ENCODE measurements at places on chromosomes 1 and 21.

GRCh38 chr1:156203331-156203730 is 9.4 kb downstream of the SLC25A44 start:
- DNase-seq: no peak

DNA sequence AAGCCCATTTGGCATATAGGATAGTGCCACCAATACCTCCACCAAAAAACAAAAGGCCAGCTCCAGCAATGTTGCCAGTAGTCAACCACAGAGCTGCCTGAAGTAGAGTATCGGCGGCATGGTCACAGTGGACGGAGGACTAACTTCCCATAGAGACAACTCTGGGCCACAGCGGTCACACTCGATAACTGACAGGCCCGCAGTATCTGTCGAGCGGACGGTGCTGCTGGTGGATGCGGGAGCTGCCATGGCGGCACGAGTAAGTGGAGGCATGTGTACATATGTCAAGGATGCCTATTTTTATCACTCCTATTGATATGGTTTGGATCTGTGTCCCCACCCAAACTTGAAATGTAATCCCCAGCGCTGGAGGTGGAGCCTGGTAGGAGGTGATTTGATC is 4.1 kb downstream of the KRTAP12-1 start:
- no peak for DNase-seq

DNA sequence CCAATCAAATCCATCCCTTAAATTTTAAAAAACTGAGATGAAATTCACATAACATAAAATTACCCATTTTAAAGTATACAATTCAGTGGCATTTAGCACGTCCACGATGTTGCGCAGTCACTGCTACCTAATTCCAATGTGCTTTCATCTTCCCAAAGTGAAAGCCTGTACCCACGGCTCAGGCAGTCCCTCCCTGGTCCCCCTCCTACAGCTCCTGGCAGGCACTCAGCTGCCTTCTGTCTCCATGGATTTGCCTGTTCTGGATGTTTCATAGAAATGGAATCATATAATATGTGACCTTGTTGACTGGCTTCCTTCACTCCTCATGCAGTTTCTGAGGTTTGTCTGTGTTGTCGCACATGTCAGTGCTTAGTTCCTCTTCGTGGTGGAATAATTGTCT is 386.3 kb downstream of the CAMTA1 start:
- no peak for DNase-seq

- DNase-seq: no peak
Measured at GRCh38 chr21:40152476-40152875, 285.2 kb downstream of the PCP4 start.

- no peak for DNase-seq
Measured at GRCh38 chr1:55610203-55610602, 395.0 kb upstream of the USP24 start.

- DNase-seq: no peak
Measured at GRCh38 chr1:212553676-212554075, 54.9 kb upstream of the ATF3 start.

- DNase-seq: no peak
Measured at GRCh38 chr1:234970731-234971476, 157.7 kb downstream of the TOMM20 start.

DNA sequence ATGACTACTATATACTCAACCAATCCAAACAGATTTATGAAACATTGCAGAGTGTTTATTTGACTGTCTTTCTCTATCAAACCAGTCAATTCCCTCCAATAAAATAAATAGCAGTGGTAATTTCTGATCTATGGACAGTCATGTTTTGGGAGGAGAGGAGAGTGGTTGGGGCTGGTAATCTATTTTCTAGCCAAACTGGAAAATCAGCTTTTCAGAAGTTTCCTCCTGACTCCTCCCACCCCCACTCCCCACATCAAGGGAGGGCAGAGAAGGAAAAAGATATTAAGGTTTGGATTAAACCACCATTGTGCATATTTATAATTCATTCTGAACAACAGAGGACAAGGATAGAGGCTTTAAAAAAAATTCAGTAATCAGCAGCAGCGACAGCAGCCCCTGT is 69.4 kb upstream of the SOX13 start:
- DNase-seq: no peak

Data from stimulated activated CD8-positive, alpha-beta memory T cell treated with anti-CD3 and anti-CD28 coated beads, Interleukin-2, amount 100 ng/mL, for 1 hour (primary cell).